ENCODE measurements at places on chromosomes 4 and X. TPM values are rescaled to one million over a fixed set of nuclear protein-coding genes. Genes with fewer than 3 reads are reported as not detected.

DNA sequence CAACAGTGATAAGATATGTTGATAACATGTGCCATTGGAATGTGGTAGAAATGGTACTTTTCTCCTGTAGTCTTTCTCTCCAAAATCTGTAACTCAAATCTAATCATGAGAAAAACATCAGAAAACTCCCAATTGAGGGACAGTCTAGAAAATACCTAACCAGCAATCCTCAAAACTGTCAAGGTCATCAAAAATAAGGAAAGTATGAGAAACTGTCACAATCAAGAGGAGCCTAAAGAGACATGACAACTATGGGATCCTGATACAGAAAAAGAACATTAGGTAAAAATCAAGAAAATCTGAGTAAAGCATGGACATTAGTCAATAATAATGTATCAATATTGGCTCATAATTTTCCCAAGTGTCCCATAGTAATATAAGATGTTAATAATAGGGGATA lies 124.5 kb upstream of the PPP1R2C start:
- DNase-seq, result no peak

- DNase-seq, result no peak
Observed at GRCh38 chrX:117982694-117983392, 133.8 kb downstream of the KLHL13 start.

DNA sequence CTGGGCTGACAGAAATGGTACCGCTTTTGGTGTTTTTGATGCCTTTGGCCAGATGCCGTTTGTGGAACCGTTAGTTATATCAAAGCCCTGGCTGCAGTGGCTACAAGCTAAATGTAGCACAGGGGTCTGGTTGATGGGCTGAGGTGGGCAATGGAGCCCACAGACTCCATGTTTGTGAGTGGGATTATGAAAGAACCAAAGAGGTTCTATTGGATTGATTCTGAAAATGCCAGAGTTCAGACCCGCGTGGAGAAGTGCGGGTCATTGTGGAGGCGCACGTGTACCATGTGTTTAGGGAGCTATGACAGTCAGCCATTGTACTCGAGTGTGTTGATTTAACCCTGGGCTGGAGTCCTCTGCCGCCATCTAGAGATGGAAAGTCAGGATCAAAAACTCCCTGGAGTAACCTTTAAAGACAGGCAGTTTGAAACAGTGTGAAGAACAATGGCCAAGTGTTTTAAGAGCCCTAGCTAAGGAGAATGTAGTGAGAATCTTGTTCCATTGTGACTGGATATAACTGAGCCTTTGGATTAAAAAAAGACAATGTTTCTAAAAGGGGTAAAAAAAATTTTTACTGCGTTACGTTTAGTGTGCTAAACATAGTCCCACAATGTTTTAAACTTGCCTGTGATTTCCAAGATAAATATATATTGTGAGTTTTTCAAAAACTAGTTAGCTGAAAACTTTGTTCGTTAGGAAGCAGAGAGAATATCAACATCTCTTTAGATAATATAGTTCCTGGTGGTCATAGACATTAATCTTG lies 12.7 kb downstream of the ART3 start:
- DNase-seq, result peak; percentile 10

DNA sequence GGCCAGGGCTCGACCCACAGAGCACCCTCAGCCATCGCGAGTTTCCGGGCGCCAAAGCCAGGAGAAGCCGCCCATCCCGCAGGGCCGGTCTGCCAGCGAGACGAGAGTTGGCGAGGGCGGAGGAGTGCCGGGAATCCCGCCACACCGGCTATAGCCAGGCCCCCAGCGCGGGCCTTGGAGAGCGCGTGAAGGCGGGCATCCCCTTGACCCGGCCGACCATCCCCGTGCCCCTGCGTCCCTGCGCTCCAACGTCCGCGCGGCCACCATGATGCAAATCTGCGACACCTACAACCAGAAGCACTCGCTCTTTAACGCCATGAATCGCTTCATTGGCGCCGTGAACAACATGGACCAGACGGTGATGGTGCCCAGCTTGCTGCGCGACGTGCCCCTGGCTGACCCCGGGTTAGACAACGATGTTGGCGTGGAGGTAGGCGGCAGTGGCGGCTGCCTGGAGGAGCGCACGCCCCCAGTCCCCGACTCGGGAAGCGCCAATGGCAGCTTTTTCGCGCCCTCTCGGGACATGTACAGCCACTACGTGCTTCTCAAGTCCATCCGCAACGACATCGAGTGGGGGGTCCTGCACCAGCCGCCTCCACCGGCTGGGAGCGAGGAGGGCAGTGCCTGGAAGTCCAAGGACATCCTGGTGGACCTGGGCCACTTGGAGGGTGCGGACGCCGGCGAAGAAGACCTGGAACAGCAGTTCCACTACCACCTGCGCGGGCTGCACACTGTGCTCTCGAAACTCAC lies 3.6 kb downstream of the MID1IP1 start:
- DNase-seq, result no peak

NPFFR2 gene
- 6.7 TPM for polyA plus RNA-seq

- no peak for DNase-seq
Observed at GRCh38 chr4:42144028-42144427, 8.4 kb downstream of the BEND4 start.

GRCh38 chr4:160580581-160580980 lies 1477.7 kb downstream of the RAPGEF2 start:
- DNase-seq, result no peak

GRCh38 chr4:48266781-48267180 lies 2.9 kb downstream of the TEC start:
- no peak for DNase-seq

CT45A5 gene
- 0.71 TPM for polyA plus RNA-seq

- DNase-seq, result no peak
Observed at GRCh38 chr4:38086151-38086848, 126.1 kb downstream of the PTTG2 start.

- DNase-seq, result no peak
Observed at GRCh38 chr4:78692822-78693170, 83.4 kb upstream of the BMP2K start.

CWH43 gene
- polyA plus RNA-seq, result 1.3 TPM

MAGEA12 gene
- 0.05 TPM for polyA plus RNA-seq

GRCh38 chr4:98618680-98619079 lies 39.7 kb downstream of the TSPAN5 start:
- DNase-seq, result no peak

DNA sequence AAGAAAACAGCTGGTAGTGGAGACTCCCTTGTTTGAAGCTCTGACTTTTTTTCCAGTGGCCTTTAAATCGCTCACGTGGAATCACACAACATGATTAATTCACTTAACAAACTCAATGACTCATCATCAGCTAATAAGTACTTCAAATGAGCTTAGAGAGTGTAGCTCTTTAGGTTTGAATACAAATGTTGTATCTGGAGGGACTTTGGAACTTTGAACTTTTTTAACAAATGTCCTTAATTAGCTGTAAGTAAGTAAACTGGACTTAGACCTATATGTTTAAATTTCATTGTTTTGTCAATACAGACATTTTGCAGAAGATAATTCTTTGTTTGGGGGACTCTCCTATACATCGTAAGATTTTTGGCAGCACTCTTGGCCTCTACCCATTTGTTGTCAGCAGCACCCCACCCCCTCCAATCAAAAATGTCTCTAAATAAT lies 581.1 kb downstream of the SPRY1 start:
- DNase-seq, result no peak

GRCh38 chrX:103688946-103689345 lies 2.4 kb upstream of the MORF4L2 start:
- DNase-seq, result no peak

PABPC4L gene
- 1.0 TPM for polyA plus RNA-seq

PYURF gene
- 122 TPM for polyA plus RNA-seq

GRCh38 chr4:182680234-182680653 lies 236.9 kb downstream of the DCTD start:
- no peak for DNase-seq

GRCh38 chr4:126479709-126480108 lies 1153.0 kb upstream of the INTU start:
- DNase-seq, result no peak

GRCh38 chr4:166482758-166483157 lies 609.7 kb downstream of the TLL1 start:
- DNase-seq, result no peak

PCDH10 gene
- polyA plus RNA-seq, result 0.11 TPM

TSPAN7 gene
- 24.3 TPM for polyA plus RNA-seq

DNA sequence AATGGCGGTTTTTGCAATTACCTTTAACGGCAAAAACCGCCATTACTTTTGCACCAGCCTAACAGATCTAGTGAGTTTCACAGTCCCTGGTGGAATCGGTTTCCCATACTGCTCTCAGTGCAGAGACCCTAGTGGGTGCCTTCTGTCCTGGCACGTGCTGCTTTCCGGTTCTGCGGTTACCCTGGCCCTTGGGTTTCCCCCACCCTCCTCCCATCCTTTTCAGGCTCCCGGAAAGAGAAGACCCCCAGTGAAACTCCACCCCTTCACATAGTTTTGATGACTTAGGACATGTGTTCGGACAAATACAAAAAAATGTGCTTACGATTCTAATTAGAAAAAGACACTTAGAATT lies 36.9 kb downstream of the NLGN3 start:
- DNase-seq, result no peak

GRCh38 chrX:68684291-68684918 lies 36.9 kb downstream of the STARD8 start:
- DNase-seq, result no peak

DNA sequence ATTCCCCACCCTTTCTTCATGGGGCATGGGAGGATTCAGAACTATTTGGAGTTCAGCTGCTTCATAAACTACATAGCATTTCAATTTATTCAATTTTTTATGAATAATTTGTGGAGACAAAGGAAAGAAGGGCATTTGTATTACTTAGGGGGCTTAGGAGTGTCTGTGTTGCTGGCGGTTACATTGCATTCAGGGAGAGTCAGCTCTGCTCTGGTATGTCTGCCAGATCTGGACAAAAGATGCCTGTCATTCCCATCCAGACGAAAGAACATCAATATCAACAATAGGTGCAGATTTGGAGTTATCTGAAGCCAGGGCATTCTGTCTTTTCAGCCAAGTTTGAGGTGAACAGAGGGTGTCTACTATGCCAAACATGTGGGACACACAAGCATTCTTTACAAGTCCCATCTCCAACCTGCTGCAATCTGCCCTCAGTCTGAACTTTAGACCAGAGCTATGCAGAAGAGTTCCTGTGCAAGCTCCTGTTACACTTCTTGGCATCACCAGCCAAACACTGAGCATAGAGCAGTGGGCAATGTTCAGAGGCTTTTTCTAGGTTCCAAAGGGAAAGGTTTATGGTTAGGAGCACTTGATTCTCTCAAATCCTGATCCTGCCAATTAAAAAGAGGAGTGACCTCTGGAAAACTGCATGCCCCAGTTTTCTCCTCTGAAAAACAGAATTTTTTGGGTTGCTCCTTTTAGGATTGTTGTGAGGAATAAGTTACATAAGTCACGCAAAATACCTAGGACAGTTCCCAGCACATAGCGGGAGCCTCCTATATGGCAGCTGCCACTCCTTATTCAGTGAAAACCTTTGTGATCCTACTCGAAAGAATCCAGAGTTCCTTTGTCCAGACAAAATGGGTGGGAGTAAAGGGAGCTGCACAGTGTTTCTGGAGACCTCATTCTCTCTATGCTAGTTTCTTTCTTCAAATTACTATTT lies 719.5 kb upstream of the SLIT2 start:
- no peak for DNase-seq

DNA sequence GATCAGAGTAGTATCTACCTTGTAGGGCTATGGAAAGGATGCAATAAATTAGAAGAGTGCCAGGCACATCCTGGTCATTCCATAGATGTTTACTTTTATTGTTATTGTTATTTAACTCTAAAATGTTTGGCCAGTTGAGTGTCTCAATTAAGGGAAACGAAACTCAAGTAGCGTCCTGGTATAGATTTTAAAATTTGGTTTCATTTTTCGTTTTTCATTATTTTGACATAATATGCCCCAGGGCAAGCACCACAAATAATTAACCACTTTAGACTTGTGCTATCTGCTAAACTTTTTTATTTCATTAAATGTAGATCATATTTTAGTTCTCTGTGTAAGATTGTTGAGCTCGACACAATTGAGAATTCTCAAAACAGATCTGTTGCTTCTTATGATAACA lies 179.7 kb upstream of the PRPS2 start:
- no peak for DNase-seq

GAGE12J gene
- not detected for polyA plus RNA-seq

FAM156B gene
- 70.5 TPM for polyA plus RNA-seq
